Dorsolateral prefrontal cortex (tissue), 122 donors: ENCODE measurements at places on chromosomes 3 and 15. TPM values are rescaled to one million over a fixed set of nuclear protein-coding genes. Genes with fewer than 3 reads are reported as not detected.

DNA sequence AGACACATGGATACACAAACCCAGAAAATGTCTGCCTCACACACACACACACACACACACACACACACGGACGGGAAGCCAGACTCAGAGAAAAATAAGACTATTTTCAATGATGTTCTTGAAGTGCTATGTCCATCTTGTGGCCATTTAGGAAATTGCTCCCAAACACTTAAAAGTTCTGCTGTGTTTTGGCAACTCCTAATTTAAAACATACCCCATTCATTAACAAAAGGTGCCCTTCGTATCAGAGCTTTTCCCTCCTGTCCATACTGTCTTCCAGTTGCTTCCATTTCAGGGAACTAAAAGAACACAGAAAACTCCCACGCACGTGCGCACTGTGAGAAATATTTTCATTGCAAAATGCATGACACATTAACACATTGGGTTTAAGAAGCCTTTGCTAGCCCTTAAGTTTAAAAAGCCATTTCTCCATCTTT lies 44.6 kb downstream of the SLC12A1 start:
- DNase-seq = no peak

- DNase-seq = no peak
These were observed 368.6 kb upstream of the C2CD4B start for GRCh38 chr15:62533687-62534086.

LMOD3 gene
- total RNA-seq = 0.28 TPM

- DNase-seq = no peak
These were observed 81.0 kb downstream of the HHLA2 start for GRCh38 chr3:108377384-108377783.

IL17RD gene
- 8.1 TPM for total RNA-seq

DNA sequence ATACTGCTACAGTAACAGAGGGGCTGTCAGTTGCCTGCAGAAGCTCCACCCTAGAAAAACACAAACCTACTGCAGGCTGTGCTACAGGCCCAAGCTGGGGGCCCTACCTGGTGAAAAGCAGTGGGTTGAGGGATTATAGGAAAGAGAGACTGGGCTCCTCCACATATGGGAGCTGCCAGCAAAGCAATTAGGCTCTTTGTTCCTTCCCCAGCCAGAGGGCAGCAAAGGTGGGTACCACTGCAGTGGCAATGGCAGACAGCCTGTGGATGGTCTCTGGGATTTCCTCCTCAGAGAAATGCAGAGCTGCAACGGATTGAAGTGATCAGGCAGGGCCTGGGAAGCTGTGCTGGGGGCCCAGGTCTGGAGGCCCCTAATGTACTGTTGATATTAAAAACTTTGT lies 19.1 kb upstream of the DNAAF4 start:
- DNase-seq = no peak

DNA sequence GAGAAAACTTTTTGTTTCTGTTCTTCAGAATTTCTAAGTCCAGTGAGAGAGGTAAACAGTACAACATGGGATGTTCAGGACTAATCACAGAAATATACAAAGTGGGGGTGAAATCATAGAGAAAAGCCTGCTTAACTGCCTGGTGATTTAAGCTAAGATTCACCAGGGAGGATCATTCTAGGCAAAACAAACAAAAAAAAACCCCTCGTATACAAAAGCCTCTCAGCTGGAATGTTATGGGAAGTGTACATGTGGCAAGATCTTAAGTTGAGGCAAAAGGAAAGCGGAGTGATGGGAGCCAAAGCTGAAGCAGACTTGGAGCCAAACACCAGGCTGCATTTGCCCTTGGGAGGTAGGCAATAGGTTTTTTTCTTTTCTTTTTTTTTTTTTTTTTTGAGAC lies 40.0 kb upstream of the TJP1 start:
- no peak for DNase-seq

GRCh38 chr15:41620536-41621199 lies 39.5 kb upstream of the MGA start:
- no peak for DNase-seq

GRCh38 chr3:71372911-71373637 lies 210.5 kb downstream of the FOXP1 start:
- no peak for DNase-seq

- DNase-seq = no peak
These were observed 20.8 kb downstream of the UBE2E1 start for GRCh38 chr3:23826382-23827064.

GRCh38 chr15:76135516-76135915 lies 75.7 kb downstream of the TMEM266 start:
- DNase-seq = no peak

ZNF860 gene
- 1.2 TPM for total RNA-seq

- DNase-seq = no peak
These were observed 100.4 kb downstream of the MYO5A start for GRCh38 chr15:52428297-52428696.

GRCh38 chr15:63849906-63850305 lies 16.2 kb upstream of the HERC1 start:
- no peak for DNase-seq
